ENCODE measurements at places on chromosomes 12 and 14.

DNA sequence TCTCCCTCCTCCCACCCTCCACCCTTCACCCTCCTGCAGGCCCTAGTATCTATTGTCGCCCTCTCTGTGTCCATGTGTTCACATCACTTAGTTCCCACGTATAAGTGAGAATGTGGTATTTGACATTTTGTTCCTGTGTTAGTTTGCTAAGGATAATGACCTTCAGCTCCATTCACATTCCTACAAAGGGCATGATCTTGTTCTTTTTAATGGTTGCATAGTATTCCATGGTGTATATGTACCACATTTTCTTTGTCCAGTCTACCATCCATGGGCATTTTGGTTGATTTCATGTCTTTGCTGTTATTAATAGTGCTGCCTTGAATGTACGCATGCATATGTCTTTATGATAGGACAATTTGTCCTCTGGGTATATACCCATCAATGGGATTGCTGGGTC is 29.6 kb downstream of the C12orf71 start:
- DNase-seq, result no peak

- peak; percentile 42 for DNase-seq
Observed at GRCh38 chr14:102485693-102486512, 23.7 kb downstream of the ANKRD9 start.

DNA sequence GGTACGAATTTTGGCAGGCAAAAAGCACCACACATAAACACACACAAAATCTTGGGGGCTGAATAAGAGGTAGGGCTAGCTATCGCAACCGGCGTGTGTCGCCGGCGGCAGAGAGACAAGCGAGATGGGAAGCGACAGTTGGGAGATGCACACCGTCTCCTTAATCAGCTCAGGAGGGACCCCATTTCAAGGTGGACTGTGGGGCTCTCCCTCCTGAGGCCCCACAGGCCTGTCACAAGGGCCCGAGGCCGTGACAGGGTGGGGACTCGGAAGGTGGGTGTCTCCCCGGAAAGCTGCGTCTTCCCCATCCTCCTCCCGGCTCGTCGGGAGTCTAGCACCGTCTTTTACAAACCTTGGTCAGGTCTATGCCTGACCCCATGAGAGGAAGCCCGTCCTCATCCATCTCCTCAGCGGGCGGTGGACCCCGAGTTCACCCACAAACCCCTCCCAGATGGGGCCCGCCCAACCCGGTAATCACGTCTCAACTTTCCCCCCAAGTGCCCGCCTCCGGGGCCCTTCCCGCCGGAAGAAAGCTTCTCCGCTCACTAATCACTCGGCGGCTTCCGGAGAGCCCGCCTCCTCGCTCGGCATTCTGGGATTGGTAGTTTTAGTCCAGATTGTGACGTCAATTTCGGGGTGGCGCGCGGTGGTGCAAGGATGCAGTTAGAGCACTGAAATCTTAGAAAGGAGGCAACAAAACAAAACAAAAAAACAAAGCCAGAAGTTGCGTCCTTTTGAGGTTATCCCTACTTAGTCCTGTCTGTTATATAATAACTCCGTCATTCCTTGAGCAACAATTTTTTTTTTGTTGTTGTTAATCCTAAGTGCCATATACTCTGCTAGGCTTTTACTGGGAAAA is at the start of gene WASHC3:
Gene WASHC3, minus strand, starts transcription at position 432 of the 859 bp plus-strand sequence. Its CDS starts 29 bp downstream, at position 403.
- peak; percentile 98 for DNase-seq

GRCh38 chr12:85823436-85824180 is 12.6 kb downstream of the RASSF9 start:
- DNase-seq, result no peak

DNA sequence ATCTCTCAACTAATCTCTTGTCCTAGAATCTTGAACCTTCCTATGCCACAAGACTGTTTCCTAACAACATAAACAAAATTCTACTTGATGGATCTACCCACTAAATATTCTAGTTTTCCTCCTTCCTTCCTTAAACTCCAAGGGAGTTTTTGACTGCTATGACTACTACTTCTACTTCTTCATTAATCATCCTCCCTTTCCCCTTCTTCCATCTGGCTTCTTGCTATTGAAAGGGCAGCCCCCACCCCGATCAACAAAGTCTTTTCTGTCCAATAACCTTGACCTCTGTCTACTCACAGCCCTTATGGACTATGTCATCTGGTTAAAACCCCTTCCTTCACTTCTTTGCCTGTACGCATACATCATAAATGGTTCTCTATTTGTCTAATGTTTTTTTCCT is 5.6 kb downstream of the LTA4H start:
- no peak for DNase-seq

DNA sequence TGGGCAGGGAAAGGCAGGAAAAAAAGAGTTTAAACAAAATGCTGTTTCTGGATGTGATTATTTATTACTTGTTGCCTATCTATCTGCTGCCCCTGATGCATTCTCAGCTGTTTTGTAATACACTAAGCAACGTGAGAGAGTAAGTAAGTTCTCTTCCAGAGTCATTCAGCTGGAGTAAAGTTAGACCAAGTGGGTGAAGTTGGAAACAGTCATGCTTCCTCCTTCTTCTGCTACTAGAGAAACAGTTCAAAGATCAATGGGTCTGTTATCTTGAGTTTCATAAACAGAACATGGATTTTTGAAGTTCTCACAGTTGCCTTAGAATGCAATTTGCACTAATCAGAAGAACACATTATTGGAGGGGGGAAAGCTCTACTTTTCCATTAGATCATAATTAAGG is 279.3 kb downstream of the EGLN3 start:
- no peak for DNase-seq

DNA sequence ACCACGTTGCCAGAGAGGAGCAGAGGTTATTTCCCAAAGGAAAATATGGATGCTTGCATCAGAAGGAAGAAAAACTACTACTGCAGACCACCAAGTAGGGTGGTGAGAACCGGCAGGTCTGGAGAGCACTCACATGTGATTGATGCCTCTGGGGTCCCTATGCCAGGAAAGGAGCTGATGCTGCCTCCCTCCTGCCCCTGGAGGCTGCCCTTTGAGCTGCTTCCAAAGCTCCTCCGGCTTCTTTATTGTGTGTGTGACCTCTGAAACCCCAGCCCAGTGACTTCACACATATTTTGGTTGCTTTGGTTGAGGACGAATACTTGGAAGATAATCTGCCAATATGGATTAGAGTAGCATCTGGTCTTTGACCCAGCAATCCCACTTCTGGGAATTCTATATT is 133.4 kb downstream of the AACS start:
- DNase-seq, result no peak

- no peak for DNase-seq
Observed at GRCh38 chr12:62861586-62861985, 73.4 kb downstream of the PPM1H start.

- DNase-seq, result no peak
Observed at GRCh38 chr12:15163030-15163976, 57.9 kb downstream of the RERG start.

GRCh38 chr12:60262378-60262777 is 666.5 kb downstream of the SLC16A7 start:
- no peak for DNase-seq

GRCh38 chr12:123085066-123085465 is 65.8 kb downstream of the PITPNM2 start:
- no peak for DNase-seq

DNA sequence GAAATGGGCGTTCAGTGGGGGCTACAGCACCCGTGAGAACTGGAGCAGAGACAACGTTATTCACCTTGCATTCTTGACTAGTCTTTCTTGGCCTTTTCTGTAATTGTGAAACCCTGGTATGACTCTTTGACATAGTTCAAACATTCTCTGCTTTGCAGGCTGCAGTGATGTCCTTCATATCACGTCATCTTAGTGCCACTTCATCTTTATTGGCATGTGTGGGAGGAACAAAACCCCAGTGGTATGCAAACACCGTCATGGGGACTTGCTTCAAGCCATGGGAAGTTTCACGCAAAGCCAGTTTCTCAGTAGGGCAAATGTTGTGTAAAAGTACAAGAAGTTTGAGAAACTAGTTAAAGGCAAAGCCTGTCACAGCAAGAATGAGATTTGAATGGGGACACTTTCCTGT is 20.2 kb upstream of the DUSP16 start:
- DNase-seq, result no peak

- DNase-seq, result no peak
Observed at GRCh38 chr12:64992641-64993040, 128.5 kb downstream of the WIF1 start.

- DNase-seq, result no peak
Observed at GRCh38 chr12:1518591-1519516, 75.5 kb downstream of the FBXL14 start.

DNA sequence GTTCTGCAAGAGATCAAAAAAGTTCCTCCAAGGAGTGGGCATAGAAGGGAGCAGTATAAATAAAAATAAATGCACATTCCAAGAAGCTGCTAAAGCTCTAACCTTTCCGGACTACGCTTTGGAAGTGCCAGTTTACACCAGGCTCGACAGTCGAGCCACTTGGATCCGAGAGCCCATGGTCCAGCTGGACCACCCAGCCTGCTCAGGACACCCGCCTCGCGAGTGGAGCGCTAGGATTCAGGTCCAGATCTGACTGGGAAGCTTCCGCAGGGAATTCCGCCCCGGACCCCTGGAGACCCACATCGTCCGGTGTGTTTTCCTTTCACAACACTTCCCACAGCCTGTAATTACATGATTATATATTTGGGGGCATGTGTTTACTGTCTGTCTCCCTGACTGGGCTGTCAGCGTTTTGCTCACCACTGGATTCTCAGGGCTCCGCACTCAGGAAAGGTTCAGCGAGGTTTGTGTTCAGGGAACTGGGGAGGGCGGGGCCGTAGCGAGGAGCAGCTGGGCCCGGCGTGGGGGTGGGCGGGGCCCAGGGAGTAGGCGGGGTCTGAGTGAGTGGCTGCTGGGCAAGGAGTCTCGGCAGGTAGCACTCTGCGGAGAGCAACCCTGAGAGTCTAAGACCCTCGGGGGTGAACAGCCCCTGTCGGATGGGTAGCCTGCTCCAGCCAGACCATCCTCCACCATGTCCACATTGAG is 52.3 kb upstream of the TMEM263 start:
- DNase-seq, result peak; percentile 86

DNA sequence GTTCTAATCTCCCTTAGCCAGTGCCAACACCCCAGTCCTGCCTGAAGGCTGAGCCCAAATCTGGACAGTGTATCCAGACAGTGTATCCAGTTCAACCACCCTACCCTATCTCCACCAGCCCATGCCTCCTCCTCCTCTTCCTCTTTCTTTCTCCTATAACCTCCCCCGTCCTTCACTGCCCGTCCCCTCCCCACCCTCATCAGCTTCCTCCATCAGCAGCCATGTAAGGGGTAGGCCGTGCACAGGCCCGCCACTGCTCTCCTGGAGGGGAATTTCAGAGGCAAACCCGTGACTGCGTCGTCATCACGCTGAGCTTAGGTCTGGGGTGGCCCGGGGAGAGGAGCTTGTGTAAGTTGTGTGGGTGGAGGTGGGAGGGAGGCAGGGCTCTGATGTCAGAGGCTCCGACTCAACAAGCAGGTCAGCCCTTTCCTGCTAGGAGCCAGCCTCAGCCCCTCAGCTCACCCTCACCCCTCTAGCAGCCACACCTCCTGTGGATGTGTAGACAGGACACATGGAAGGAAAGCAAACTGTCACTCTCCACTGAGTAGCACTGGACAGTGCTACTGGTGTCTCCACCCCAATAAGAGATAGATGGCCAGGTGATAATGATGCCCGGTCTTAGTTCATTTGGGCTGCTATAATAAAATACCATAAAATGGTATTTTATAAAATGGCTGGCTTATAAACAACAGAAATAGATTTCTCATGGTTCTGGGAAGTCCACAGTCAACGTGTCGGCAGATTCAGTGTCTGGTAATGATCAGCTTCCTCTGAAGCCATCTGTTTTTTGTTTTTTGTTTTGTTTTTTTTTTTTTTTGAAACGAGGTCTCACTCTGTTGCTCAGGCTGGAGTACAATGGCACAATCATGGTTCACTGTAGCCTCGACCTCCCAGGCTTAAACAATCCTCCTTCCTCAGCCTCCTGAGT is 50.5 kb downstream of the IRF2BPL start:
- peak; percentile 81 for DNase-seq

DNA sequence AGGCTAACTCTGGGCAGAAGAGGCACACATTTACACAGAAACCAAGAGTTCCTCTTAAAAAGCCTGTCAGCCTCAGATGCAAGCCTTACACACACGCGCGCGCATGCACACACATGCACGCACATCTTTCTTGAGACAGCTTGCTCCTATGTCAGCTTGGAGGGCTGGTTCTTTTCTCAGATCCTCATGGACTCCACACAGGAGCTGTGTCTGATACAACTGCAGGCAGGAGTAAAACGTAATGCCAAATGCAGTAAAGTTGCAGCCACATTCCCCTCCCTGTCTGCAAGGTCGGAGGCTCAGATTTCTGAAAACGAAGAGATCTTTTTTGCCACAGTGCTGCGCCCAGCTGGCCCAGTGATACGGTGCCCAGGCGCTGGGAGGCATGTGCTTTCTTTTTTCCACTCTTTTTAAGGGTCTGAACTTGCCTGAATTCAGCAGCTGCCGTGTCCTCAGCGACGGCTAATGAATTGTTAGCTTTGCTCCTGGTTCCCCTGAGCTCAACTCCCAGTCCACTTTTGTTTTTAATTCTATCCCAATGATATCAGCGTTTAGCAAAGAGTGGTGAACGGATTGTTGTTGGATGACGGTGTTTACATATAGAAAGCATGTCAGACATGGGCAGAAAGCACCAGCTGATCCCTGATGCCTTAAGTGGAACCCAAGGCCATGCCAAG is 72.9 kb upstream of the FOXN3 start:
- peak; percentile 36 for DNase-seq

GRCh38 chr14:51317373-51317772 is 77.3 kb downstream of the TMX1 start:
- DNase-seq, result no peak

DNA sequence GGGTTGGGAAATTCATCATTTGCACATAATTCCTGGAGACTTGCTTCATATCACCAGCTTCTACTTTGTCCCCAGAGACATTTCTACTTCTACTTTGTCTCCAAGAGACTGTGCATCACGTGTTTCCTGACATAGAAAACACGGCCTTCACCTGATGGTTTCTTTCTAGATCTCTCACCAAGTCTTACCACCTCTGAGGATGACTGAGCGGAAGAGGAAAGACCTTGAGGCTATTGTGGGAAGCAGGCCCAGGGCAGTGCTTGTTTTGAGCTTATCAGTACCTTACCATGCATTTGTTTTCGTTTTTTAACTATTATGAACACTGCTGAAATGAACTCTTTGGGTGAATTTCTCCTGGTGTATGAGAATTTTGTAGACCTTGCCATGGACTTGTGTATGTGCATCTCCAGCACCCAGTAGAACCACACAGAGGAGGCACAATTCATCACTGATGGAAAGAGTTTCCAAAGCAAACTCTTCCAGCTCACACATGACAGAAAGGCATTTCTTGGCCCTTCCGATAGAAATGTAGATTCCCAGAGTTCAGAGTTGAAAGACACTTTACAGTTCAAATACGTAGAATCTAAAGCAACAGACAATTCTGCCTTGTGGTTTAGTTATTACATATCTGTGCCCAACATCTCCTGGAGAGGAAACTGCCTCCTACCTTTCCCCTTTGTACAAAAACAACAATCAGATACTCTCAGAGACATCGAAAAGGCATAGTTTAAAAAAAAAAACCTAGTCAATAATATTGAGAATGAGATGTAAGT is 434.7 kb downstream of the FUT8 start:
- DNase-seq, result no peak

- no peak for DNase-seq
Observed at GRCh38 chr12:67472539-67472938, 176.0 kb upstream of the DYRK2 start.

GRCh38 chr12:100427078-100427477 is 46.6 kb upstream of the NR1H4 start:
- no peak for DNase-seq

Data from testis (tissue), 5 donors.